Fibroblast of the aortic adventitia (primary cell): ENCODE measurements at places on chromosomes 4 and X.

DNA sequence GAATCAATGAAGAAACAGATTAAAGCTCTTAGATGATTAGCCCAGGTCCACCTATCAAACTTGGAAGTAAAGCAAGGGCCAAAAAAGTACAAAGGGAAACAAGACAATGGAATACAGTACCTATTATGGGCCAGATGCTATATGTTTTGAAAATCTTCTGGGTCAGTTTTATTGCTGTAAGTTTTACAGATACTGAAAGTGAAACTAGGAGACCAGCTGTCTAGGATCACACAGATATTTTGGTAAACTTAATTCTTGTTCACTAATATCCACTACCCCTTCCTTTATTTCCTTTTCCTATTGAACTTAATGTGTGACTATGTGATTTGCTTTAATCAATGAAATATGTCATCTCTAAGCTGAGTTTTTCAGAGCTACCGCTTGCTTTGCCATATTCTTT, 505.4 kb upstream of the PITX2 start:
- peak; percentile 16 for DNase-seq

DNA sequence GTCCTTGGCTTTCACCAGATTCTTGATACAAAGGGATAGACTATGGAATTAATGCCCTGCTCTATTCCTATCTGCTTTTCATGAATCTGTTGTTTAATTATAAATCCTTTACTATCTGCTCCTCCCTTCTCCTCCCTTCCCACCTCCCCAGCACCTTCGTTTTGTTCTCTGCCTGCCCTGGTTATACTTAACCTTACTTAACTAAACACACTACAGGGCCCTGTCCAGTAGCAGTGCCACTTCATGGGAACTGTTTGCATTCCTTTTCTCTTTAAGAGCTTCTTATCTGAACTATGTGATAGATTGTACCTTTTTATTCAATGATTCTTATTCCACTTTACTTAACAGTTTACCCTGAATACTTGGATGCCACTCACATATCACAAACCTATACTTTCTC, 830 bp downstream of the HOPX start:
- no peak for DNase-seq

- DNase-seq, result peak; percentile 63
Measured at GRCh38 chrX:13689741-13690211, 848 bp downstream of the RAB9A start.

DNA sequence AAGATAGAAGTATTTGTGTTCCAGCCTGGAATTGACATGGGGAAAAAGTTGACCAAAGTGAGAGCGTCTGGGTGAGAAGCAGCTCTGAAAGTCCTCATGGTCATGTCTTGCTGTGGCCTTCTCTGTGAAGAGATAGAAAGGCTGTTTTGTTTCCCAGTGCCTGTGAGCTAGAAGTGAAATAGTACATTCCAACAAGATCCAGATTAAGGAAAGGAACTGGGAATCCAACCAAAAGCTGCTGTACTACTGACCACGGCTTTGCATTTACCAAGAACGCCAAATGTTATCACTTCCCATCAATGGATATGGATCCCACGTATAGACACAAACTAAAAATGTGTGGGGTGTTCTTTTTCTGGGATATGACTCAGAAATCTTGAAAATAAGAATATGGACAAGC, 51.2 kb downstream of the TENM3 start:
- DNase-seq, result peak; percentile 45

GRCh38 chr4:40933272-40934053, 183.7 kb downstream of the NSUN7 start:
- no peak for DNase-seq

DNA sequence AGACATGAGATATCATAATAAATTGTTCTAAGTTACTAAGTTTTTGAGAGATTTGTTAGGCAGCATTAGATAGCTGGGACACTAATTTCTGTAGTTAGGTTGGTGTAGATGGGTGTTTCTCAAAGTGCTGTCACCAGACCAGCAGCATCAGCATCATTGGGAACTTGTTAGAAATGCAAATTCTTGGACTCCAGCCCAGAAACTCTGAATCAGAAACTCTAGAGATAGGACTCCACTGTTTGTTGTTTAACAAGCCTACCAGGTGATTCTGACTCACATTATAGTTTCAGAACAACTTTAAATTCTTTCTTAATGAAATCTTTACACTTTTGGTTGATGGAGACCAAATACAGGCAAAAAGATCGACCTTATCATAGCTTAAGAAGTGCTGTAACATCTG, 173.7 kb downstream of the PABPC4L start:
- DNase-seq, result peak; percentile 16

- peak; percentile 37 for DNase-seq
Measured at GRCh38 chrX:41085878-41086626, 807 bp downstream of the USP9X start.

DNA sequence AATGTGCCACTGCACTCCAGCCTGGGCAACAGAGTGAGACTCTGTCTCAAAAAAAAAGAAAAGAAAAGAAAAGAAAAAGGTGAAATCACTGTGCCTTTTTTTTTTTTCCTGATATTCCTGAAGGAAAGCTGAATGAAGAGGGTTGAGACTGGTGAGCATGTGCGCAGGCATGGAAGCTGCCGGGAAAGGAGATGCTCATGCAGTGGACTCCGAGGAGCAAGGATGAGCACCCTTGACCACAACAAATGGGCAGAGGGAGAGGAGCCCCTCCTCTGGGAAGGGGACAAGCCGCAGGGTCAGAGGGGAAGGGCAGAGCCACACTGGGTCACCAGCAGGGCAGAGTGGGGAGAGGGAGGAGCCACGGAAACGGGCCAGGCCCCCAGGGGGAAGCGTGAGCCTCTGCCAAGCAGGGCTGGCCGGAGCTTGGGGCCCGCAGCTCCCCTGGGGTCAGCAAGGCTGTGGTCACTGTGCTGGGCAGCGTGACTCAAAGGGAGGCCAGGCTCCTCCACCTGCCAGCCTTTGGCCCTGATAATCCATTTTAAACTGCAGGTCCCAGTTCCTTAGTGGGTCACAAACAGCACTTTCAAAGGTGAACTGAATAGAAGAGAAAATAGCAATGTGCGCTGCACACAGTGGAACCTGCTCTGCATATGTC, 79.8 kb downstream of the NAT8L start:
- no peak for DNase-seq
